ENCODE measurements at places on chromosomes 5 and 9.

- no peak for DNase-seq
Observed at GRCh38 chr9:116059466-116059865, 94.1 kb upstream of the PAPPA start.

- DNase-seq = no peak
Observed at GRCh38 chr5:154583671-154584177, 105.7 kb upstream of the HAND1 start.

- DNase-seq = no peak
Observed at GRCh38 chr5:24232041-24232440, 412.7 kb downstream of the CDH10 start.

GRCh38 chr9:5509573-5509972 lies 758 bp upstream of the PDCD1LG2 start:
- DNase-seq = no peak

- DNase-seq = no peak
Observed at GRCh38 chr5:137306903-137307302, 192.2 kb downstream of the SPOCK1 start.

DNA sequence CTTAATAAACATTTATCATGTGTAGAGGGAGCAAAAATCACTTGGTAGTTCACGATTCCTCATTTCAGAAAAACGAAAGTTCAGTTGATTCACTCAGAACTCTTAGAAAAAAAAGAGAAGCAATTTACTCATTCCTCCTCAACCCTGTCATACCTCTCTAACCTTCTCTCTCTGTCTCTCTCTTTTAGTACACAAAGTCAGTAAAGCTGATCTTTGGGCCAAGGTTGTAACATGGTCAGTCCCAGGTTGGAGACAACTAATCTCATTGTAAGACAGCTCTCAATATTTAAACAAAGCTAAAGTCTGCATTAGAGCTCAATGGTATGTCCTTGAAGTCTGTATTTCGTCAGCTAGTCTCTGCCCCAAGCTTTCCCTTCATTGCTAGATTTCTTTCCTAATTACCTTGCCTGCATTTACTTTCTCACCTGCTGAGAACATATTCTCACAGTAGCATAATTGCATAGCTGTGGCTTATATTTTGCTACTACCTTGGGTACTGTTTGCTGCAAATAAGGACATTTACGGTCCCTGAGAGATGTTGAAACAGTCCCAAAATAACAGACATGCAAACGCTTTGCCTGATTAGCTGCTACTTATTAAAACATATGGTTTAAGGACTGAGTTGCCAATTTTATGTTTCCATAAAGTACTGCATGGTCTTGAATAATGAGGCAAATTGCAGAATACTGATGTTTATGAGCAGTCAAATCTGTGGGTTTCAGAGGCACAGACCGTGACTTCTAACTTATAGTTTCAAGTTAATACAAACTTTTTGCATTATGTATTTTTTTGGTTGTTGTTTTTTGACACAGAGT lies 138.3 kb downstream of the GPBP1 start:
- no peak for DNase-seq

- no peak for DNase-seq
Observed at GRCh38 chr9:72817413-72817812, 135.4 kb downstream of the ALDH1A1 start.

- no peak for DNase-seq
Observed at GRCh38 chr5:150454492-150455229, 5.1 kb upstream of the RPS14 start.

DNA sequence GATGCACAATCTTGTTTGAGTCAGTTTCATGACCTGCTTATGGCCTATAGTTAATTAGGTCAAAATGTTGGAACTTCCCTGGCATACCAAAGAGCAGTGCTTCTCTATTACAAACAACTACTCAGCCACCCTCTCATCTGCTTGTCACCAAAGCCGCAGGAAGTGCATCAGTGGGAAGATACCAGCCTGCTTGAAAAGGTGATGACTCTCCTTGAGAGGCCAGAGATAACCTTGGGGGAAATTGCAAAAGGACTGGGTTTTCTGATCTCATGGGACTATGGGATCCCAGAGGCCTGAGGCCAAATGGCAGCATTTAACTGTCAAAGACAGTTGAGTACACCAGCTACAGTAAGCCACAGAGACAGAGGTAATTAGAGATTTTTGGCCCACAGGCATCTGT lies 69.9 kb downstream of the C9orf57 start:
- no peak for DNase-seq

DNA sequence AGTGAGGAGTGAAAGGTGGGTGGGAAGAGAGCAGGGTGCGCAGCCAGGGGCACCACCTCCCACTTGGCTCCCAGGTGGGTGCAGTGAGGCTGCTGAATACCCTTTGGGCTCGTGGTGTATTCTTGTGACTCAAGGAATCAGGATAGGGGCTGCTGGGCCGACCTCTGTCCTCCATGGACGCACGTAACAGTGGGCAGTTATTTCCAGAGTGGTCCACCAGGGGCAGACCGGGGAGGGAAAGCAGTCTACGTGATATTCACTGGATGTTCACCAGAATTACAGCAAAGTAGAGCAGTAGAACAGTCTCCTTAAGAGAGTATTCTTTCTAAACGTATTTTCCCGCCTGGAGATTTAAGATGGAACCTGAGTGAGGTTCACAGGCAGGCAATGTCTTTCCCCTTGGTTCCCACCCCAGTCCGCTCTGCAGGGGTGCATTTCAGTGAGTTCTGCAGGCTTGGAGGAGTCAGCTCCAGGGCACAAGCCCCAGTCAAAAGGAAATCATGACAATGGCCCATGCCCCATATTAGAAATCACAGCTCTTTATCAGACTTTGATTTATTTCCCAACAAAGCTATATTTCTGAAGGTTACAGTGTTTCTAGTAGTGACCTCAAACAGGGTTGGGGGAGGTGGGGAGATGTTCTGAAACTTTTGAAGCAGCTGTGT lies 88.7 kb downstream of the SYK start:
- DNase-seq = no peak

DNA sequence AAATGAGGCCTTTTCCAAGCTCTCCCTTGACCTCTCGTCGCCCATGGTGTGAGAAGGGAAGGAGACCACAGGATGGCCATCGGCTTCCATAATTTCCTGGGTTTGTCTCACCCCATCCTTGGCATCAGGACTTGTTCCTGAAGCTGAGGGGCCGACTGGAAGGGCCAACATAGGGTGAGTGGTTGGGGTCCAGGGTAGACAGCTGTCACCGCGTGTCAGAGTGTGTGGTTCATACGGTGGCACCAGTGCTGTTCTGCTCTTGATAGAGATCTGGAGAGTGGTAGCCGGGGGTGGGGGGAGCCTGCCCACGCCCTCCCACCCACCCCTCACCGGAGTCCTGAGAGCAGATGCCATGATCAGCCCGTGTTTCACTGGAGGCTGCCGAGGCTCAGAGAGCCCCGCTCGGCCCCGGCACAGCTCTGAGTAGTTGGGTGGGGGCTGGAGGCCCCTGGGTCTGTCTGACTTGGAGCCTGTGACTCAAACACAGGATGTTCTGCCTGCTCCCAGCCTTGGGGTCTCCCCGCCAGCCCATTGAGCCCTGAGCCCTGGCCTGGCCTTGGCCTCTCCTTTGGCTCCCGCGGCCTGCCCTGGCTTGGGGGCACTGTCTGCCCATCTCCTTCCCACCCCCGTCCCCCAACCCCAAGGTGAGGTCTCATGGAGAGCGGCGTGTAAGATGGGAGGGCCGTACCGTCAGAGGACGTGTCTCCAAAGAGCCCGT lies 53.1 kb upstream of the IER5L start:
- no peak for DNase-seq

GRCh38 chr5:68540798-68541590 lies 325.4 kb downstream of the PIK3R1 start:
- no peak for DNase-seq

GRCh38 chr9:90124961-90125360 lies 517.7 kb downstream of the DIRAS2 start:
- no peak for DNase-seq

DNA sequence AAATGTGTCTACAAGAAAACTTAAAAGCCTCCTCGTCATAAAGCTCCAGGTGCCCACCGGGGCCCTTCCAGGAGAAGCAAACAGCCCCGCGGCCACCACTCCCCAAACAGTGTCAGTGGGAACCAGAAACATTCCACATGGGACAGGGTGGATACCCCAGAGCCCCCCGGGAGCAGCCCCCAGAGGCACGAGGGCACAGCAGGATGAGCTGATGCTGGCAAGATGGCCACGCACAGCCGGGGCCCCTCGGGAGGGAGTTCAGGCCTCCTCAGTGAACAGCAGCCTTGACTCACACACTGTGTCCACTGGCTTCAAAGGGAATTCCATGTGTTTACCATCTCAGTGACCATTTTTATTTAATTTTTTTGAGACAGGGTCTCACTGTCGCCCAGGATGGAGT lies 10.5 kb downstream of the EXD3 start:
- no peak for DNase-seq

DNA sequence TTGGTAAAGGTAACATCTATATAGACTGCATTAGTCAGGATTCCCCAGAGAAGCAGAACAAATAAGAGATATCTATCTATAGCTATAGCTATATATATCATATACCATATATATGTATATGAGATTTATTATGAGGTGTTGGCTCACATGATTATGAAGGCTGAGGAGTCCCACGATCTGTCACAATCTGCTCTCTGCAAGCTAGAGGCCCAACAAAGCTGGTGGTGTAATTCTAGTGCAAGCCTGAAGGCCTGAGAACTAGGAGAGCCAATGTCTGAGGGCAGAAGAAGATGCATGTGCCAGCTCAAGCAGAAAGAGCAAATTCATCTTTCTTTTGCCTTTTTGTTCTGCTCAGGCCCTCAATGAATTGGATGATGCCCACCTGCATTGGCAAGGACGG lies 102.2 kb upstream of the PLPPR1 start:
- no peak for DNase-seq

GRCh38 chr5:56301069-56301468 lies 67.9 kb upstream of the ANKRD55 start:
- no peak for DNase-seq

- no peak for DNase-seq
Observed at GRCh38 chr5:143434261-143435209, 31.0 kb upstream of the NR3C1 start.

- DNase-seq = no peak
Observed at GRCh38 chr5:53343187-53343586, 137.2 kb upstream of the FST start.

DNA sequence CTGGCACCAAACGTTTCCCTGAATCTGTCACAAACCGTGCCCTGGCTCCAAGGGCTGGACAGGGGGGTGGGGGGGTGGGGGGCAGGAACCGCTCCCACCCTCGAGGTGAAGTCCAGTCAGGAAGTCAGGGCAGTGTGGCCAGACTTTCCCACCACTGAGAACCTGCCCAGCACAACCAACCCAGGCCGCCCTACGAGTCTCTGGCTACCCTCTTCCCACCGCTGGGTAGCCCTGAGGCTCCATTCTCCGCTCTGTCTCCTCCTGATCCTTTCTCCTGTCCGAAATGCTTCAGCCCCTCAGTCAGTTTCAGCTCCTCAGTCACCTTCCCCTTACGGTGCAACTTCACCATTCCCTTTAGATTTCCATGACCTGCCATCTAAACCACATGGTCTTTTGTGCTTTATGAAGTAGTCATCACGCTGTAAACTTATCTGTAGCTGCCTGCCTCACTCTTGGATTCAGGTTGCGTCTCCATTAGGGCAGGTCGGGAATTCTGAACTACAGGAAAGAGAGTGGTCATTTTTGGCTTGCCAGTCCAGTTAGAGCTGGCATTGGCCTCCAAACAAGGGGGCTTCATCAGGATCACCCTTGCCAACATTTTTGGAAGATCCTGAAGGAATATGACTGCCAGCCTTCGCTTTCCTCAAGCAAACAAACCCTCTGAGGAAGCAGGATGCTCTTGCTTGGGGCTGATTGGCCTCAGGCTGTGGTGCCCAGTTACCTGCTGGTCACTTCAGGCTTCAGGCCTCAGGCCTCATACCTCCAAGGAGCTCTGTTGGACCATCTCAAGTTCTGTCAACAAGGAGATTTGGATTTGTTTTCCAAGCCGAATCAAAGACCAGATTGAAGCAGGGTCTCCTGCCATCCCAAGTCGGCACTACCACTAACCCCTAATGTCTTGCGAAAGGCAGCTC lies 794 bp upstream of the DCAF12 start:
- DNase-seq = no peak

GRCh38 chr5:10393491-10393890 lies 40.0 kb downstream of the MARCHF6 start:
- DNase-seq = no peak

DNA sequence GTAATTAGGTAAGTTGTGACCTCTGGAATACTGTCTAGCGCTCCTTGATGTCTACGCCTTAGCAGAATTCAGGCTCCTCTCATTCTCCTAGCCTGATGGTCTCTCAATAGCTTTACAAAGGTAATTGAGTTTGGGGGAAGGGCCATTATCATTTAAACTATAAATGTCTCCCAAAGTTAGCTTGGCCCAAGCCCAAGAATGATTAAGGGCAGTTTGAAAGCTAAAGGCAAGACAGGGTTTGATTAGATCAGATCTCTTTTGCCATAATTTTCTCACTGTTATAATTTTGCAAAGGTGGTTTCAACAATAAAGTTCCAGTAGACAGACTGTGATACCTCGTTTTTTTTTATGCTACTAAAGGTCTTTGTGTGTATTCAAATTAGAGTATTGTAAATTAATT lies 3.7 kb upstream of the SLC30A5 start:
- DNase-seq = no peak

DNA sequence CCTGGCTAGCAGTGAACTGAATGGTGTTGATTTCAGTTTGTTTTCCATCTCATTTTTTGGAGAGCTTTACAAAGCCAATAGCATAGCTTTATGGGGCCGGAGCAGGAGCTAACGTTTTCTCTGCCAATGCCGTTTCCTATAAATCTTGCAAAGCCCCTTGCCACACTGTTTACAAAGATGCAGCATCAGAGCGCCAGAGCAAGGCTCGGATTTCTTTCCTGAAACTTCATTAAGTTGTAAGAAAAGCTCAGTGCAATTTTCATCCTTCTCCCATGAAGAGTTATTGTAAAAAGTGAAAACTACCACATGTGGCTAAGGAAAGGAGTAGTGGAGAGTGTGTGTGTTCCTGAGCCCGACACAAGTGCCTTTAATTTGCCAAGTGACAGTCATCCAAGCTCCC lies 178.2 kb upstream of the GDNF start:
- DNase-seq = no peak

- DNase-seq = no peak
Observed at GRCh38 chr9:34607331-34607730, 4.6 kb downstream of the RPP25L start.

- DNase-seq = no peak
Observed at GRCh38 chr9:92563116-92564100, 27.6 kb upstream of the ECM2 start.

DNA sequence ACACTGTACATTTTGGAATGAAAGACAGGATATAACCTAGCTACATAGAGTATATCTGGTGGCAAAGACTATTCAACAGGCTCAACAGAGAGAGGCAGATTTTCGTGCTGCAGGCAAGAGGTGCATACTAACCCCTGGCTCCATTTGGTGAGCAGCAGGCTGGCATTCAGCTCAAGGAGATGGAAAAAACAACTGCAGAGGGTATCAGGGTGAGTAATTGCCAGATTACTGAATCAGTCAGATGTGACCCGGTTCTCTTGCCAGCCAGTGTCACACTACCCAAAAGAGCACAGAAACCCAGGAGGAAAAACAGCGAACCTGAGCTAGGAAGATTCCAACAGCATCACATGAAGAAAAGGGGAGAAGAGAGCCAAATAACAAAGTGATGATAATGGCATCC lies 130.4 kb upstream of the PRLR start:
- no peak for DNase-seq

Measured in activated T-cell treated with anti-CD3 and anti-CD28 coated beads for 48 hours (primary cell).